ENCODE measurements at places on chromosomes 7 and 10. TPM values are rescaled to one million over a fixed set of nuclear protein-coding genes. Genes with fewer than 3 reads are reported as not detected.

- DNase-seq, result no peak
These were observed 14.5 kb upstream of the CROT start for GRCh38 chr7:87330942-87331341.

- no peak for DNase-seq
These were observed 284.8 kb downstream of the PLXNA4 start for GRCh38 chr7:132291481-132291880.

- no peak for DNase-seq
These were observed 43.7 kb upstream of the SLIT1 start for GRCh38 chr10:97229322-97230015.

Gene ENO4
- not detected for total RNA-seq

GRCh38 chr10:67471022-67471421 lies 225.0 kb downstream of the CTNNA3 start:
- no peak for DNase-seq

Gene TACC2
- total RNA-seq, result not detected

Data from Karpas-422 (cell line).